ENCODE measurements at places on chromosomes 2 and 18. TPM values are rescaled to one million over a fixed set of nuclear protein-coding genes. Genes with fewer than 3 reads are reported as not detected.

Gene DNAJC10
- 57.0 TPM for total RNA-seq

GRCh38 chr2:63665846-63666475 lies 77.2 kb downstream of the MDH1 start:
- no peak for DNase-seq

- DNase-seq: no peak
Measured at GRCh38 chr2:181805228-181806038, 86.1 kb upstream of the ITPRID2 start.

Gene CROCC2
- not detected for total RNA-seq

DNA sequence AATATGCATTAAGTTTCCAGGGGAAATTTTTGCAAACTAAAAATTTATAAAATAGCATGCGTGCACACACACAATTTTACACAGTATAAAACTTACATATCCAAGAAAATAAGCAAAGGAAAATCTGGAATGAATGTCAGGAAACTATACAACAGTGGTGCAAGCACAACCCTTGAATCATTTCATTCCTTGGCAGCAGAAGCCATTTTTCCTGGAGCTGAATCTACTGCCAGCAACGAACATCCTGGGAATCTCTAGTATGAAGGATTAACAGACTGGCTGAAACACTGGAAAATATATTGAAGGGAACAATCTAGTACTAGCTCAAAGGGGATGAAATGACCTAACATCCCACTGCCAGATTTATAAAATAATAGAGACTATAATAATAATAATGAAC lies 235.3 kb downstream of the DYM start:
- no peak for DNase-seq
